Non-pigmented ciliary epithelial cell (primary cell): ENCODE measurements at places on chromosomes 5 and 9.
A peak's percentile ranks its signal among the peaks of the same experiment; 100 is the strongest.

GRCh38 chr5:124872086-124872485, 125.6 kb upstream of the ZNF608 start:
- DNase-seq = no peak

- DNase-seq = no peak
These were observed 53.7 kb upstream of the IFNK start for GRCh38 chr9:27470291-27470856.

- DNase-seq = peak; percentile 65
These were observed 256.7 kb downstream of the CDH12 start for GRCh38 chr5:22596404-22596970.

DNA sequence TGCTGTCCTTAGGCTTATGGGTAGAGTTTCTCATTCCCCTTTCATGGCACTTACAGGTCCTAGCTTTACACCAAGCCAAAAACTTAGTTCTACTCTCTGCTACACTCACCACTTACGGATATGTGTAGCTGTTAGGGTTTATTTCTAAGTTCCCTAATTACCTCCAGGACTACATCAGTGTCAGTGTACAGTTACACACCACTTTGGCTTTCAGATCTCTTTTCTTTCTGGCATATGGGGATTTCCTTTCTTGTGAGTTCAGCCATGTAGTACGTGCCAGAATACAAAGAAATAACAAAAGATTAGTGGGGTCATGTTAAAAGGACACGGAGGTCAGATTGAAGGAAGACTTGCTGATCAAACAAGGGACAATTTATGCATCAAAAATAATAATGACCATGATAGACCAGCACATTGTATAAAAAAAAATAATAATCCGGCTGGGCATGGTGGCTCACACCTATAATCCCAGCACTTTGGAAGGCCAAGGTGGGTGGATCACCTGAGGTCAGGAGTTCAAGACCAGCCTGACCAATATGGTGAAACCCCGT, 41.8 kb downstream of the LYRM7 start:
- no peak for DNase-seq

DNA sequence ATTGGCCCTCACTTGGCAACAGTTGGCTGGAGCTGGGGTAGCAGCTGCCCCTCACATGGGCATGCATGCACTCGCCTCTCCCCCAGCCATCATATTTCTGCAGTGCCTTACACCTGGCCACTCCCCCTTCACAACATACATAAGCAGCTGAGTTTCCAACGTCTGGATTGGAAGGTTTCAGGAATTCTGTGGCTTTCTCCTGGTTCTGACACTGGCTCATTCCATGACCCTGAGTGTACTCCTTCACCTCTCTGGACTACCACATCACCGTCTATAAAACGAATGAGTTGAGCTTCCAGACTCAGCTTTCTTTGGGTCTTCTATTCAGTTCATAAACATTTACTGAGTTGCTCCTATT, 84.3 kb downstream of the GALNT10 start:
- DNase-seq = no peak

- no peak for DNase-seq
These were observed 9.9 kb upstream of the B4GALT1 start for GRCh38 chr9:33177086-33177485.

DNA sequence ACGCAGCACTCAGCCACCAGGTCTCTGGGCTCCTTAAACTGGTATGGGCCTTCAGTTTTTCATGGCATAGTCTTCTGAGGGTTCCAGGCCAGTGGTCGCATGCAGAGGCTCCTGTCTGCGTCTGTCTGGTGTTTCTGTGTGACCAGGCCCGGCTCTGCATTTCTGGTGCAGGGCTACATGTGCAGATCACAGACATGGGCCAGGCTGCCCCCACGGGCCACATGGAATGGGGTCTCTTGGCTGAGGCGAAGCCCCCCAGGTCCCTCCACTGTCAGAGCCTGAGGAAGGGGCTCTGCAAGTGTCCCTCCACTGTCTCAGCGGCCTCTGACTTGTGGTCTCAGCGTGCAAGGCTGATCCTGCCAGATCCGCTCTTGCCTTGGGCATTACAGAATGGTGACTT, 15.6 kb upstream of the CARD19 start:
- no peak for DNase-seq

DNA sequence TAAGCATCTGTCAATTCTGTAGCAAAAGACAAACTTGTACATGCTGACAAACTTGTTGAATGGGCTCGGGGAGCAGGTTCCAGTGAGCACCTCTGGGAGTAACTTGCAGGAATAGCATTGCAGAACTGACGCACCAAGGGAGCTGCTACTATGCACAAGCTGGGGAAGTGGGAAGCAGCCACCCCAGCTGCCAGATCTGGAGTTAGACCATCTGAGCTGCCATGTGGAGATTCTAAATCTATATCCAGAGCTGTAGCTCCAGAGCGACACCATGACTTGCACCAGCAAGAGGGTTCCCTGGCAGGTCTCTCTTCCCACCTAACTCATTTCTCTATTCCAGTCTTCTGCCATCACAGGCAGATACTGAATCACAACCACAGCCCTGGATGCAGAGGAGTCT, 346.0 kb upstream of the PANK3 start:
- DNase-seq = no peak

DNA sequence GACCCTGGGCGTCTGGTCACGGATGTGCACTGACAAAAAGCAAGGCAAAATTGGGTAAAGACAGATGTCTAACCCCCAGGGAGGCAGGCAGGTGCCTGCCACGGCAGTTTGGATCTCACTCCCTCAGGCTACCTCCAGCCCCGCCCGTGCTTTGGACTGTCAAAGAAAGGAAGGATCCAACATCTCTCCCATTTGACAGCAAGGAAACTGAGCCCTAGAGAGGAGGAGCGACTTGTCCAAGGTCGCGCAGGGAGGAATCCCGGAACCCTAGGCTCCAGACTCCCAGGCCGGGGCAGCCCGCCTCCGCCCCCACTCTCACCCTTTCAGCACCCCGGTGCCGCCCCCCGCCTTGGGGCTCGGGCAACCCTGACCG, 376 bp downstream of the GOLGA1 start:
- DNase-seq = no peak

GRCh38 chr9:76620996-76621395, 143.2 kb upstream of the PCA3 start:
- DNase-seq = no peak

DNA sequence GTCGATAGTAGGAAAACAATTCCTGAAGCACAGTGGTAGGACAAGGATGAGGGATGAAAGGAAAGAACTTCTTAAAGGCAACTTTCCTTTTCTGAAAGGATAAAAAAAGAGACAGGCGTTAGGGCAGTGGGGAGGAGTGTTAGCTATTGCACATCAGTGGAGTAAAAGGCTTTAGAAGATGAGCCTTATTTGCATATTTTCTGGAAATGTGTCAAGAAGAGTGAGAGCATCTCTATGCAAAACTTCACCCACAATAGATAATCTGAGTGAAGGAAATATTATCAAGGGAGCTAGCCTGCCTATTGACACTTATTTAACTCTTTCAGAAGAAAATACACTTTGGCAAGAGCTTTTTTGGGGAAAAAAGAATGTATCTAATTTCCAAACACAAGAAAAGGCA, 151.6 kb downstream of the MACIR start:
- DNase-seq = no peak

DNA sequence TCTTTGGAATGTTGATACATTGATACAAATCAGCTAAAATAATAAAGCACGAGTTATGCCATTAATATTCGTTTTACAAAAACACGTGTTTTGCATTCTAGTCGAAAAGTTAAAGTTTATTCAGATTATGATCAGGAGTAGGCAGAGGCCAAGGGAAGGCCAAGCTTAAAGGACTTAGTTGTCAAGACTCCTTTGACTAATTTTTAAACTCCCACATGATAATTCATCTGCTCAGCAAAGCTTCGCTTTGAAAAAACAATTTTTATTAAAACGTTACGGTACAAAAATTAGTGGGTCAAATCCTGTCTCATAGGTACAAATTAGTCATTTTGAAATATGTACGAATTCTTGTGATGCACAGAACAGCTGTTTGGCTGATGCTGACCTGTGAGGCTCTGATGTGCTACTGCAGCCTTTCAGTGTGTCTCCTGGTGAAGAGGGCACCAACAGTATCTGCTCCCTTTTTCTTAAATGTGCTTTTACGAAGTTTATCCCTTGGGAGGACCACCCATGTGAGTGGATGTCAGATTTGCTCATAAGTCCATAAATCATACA, 23.0 kb upstream of the NR3C1 start:
- DNase-seq = no peak

GRCh38 chr9:112764344-112764743, 13.8 kb downstream of the SNX30 start:
- peak; percentile 63 for DNase-seq

- no peak for DNase-seq
These were observed 82.8 kb downstream of the CAAP1 start for GRCh38 chr9:26809795-26810194.

- no peak for DNase-seq
These were observed 237.9 kb downstream of the CACNA1B start for GRCh38 chr9:138115506-138115905.

- DNase-seq = no peak
These were observed 395.4 kb downstream of the ARRDC3 start for GRCh38 chr5:90987726-90988125.

- no peak for DNase-seq
These were observed 2.5 kb downstream of the ABCA2 start for GRCh38 chr9:137025517-137025966.

GRCh38 chr5:122081541-122081940, 3.5 kb upstream of the LOX start:
- no peak for DNase-seq

- no peak for DNase-seq
These were observed 3.7 kb downstream of the GSN start for GRCh38 chr9:121271368-121272341.

GRCh38 chr5:150783422-150783928, 4.9 kb downstream of the SMIM3 start:
- peak; percentile 78 for DNase-seq

DNA sequence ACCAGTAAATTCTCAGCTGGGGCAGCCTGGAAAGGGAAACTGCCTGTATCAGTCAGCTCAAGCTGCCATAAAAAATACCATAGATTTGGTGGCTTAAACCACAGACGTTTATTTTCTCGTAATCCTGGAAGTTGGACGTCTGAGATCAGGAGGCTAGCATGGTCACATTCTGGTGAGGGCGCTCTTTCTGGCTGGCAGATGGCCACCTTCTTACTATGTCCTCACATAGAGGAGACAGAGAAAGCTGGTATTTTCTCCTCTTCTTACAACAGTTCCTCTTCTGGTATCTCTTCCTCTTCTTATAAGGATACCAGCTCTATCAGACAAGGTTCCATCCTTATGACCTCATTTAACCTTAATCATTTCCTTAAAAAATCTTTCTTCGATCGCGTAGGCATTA, 50.5 kb upstream of the RFX3 start:
- no peak for DNase-seq

DNA sequence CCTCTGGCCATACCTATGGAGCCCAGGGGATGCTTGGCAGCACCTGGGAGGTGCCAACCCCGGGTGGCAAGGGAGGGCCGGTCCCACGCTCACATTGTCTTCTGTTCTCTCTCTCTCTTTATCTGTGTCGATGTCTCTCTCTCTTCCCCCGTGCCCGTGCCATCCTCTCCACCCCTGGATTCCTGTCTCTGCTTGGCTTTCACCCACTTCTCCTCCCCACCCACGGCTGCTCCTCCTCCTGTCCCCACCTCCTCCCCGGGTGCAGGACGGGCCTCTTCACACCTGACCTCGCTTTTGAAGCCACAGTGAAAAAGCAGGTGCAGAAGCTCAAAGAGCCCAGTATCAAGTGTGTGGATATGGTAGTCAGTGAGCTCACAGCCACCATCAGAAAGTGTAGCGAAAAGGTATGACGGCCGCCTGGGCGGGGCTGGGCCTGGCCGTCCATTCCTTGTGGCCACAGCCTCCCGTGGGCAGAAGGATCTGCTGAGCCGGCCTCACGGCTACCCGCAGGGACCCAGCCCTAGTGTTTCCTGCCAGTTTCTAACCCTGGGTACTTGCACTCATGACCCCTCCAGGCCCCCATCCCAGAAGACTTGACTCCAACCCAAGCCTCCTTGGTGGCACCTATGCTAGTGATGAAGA, 22.7 kb downstream of the DNM1 start:
- DNase-seq = no peak

DNA sequence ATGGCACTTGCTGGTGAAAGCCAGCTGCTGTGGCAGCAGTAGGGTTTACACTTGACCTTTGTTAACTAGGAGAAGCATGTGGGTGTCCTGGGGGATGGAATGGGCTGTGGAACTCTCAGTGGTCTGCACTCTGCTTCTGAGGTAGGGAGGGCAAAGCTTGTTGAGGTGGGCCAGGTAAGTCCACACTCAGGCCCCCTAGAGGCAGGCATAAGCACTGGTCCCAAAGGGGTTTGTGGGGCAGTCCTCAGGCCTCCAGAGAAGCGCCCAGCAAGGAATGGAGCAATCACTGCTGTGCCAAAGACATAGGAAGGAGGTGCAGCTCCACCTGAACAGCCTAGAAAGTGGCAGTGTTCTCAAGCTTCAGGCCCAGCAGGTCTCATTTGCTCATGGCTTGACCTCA, 34.7 kb downstream of the INSL4 start:
- no peak for DNase-seq

GRCh38 chr5:165360784-165361542, 1855.5 kb downstream of the MAT2B start:
- DNase-seq = no peak

- DNase-seq = no peak
These were observed 2.0 kb upstream of the PCDH12 start for GRCh38 chr5:141960018-141960417.

- no peak for DNase-seq
These were observed 23.4 kb downstream of the WNK2 start for GRCh38 chr9:93207326-93207814.

GRCh38 chr9:133901184-133901835, 90.8 kb downstream of the VAV2 start:
- no peak for DNase-seq

DNA sequence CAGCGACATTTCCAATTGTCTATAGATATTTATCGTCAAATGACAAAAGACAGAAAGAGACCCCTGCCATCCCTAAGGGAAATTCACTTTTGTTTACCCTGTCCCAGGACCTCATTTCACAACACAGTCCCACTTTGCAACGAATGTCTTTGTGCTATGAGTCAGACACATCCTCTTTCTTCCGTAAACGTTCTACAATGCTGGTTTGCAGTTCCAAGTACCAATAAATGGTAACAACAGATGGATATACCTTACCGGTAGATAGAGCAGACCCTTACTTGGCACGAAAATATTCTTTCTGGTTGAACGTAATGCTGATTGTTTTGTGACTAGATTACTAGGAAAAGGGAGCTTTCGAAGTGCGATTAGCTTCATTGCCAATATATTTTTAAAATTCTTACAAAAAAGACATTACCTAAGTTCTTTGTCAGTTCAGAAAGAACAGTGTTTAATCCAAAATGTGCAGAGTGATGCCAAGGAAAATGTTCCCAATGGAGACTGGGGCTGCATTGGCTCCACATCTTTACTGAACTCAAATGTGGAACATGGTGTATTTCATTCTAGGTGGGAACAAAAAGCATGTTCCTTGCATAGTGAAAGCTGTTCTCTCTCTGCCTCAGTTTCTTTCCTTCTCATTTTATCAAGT, 202.5 kb upstream of the SLC27A6 start:
- no peak for DNase-seq
